ENCODE measurements at places on chromosomes 1 and 21.
A peak's percentile ranks its signal among the peaks of the same experiment; 100 is the strongest.

DNA sequence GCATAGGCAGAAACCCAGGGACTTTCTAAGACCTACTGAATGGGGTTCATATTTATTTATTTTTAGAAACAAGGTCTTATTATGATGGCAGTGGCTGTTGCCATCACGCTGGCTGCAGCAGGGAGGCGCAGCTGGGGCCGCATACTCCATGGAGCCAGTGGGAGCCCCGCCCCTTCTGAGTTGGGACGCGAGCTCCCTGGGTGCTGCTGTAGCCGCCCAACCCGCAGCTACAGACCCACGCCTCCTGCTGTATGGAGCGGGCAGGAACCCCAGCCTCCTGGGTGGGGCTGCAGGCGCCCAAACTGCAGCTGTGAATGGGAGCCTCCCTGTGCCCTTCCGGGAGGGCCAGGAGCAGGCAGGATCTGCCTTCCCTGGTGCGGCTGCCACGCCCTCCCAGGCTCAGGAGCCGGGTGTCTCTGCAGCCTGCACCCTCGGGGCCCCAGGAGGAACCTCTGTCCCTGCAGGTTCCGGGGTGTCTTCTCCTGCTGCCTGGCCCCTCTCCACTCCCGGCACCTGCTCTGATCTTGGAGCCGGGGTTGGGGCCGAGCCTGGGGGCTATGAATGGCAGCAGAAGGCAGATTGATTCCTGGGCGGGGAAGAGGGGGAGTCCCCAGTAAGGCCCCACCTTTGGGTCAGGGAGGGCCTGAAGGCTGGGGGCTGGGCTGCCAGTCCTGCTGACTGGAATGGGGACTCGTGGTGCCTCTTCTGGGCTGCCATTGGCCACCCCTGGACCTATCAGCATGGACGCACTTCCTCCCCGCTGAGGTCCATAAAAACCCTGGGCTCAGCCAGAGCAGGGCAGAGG is 66.5 kb upstream of the LRRN2 start:
- no peak for DNase-seq

DNA sequence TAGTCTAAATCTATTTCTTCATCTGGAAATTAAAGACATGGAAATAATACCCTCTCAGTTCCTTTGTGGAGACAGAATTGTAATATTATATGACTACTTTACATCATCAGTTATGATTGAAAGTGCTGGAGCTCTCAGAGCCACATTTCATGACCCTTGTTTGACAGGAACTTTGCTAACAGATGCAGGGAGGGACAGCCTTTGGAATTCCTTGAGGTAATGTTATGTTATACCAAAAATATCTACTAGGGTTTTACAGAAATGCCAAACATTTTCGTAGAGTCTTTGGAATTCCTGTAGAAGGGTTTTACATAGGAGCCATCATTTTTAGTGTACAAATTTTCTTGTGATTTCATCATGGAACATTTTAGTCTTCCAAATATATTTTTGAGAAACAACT is 57.4 kb upstream of the ADAMTS5 start:
- DNase-seq = peak; percentile 80

DNA sequence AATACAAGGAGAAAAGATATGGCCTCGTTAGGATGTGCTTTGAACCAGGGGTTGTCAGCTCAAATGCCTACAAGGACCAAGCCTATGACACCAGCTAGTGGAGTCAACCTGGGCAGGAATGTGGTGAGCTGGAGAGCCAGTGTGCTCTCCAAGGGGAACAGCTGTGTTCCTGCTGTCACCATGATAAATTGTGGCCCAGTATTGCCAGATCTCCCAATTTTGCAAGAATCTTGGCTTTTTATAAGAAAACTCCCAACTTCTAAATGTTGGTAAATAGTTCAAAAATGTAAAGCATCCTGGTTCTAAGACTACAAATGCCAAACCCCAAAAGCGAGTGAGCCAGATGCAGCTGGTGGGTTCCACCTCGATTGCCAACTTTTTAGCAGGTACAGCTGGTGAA is 391.1 kb downstream of the PLPP3 start:
- peak; percentile 36 for DNase-seq

GRCh38 chr1:182149411-182149965 is 88.0 kb upstream of the ZNF648 start:
- peak; percentile 79 for DNase-seq

DNA sequence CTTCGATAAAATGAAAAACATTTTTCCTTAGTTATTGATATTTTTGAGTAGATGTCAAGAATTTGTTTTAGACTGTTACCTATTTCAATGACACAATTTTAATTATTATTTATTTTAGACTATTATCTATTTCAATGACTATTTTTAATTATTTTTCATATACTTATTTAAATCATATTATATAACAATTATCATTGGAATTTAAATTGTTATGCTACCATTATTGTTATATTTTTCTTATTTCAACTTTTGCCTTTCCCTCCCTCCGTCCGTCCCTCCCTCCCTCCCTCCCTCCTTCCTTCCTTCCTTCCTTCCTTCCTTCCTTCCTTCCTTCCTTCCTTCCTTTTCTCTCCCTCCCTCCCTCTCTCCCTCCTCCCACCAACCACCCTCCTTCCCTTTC is 229.3 kb downstream of the GRIK1 start:
- DNase-seq = no peak

DNA sequence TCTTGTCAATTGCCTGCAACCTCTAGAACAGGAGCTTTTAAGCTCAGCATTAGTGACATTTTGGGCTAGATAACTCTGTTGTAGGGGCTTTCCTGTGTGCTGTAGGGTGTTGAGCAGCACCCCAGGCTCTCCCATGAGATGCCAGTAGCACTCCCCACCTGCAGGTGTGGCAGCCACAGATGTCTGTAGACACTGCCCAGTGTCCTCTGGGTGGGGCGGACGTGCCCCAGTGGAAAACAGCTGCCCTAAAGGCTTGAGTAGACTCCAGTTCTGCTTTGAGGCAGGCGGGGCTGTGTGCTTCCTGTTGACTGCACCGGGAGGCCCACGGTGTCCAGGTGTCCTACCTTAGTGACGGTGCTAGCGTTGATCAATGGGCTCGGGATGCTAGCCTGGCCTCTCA is 16.9 kb upstream of the PWP2 start:
- DNase-seq = no peak

DNA sequence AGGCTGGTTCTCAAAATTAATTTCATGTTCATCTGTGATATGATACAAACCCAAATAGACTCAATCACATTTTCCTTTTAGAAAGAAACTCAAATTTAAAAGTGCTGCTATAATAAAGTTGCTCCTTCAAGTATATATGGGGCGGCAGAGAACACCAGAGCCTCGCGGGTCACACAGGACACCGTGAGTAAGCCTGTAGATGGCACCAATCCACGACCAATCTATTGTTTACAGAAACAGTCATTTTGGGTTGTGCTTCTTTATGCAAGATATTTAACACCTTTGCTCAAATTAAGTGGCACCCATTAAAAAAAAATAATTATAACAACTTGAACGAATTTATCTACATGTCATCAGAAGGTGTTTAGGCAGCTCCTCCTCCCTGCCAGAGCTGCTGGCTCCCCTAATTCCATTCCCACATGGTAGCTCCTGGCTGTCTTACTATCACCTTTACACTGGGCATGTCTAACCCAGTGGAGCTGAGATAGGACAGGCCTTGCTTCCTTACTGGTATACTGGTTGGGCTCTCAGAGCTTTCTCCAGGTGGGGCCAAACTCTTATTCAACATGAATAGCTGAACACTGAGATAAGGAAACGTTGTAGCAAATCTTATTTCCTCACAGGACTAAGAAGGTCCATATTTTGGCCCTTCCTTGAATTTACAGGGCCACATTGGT is 287.0 kb downstream of the SDCCAG8 start:
- no peak for DNase-seq

GRCh38 chr1:117674521-117675400 is 68.9 kb downstream of the TENT5C start:
- DNase-seq = peak; percentile 58

- no peak for DNase-seq
Observed at GRCh38 chr1:27007909-27008582, 4.6 kb downstream of the TENT5B start.

DNA sequence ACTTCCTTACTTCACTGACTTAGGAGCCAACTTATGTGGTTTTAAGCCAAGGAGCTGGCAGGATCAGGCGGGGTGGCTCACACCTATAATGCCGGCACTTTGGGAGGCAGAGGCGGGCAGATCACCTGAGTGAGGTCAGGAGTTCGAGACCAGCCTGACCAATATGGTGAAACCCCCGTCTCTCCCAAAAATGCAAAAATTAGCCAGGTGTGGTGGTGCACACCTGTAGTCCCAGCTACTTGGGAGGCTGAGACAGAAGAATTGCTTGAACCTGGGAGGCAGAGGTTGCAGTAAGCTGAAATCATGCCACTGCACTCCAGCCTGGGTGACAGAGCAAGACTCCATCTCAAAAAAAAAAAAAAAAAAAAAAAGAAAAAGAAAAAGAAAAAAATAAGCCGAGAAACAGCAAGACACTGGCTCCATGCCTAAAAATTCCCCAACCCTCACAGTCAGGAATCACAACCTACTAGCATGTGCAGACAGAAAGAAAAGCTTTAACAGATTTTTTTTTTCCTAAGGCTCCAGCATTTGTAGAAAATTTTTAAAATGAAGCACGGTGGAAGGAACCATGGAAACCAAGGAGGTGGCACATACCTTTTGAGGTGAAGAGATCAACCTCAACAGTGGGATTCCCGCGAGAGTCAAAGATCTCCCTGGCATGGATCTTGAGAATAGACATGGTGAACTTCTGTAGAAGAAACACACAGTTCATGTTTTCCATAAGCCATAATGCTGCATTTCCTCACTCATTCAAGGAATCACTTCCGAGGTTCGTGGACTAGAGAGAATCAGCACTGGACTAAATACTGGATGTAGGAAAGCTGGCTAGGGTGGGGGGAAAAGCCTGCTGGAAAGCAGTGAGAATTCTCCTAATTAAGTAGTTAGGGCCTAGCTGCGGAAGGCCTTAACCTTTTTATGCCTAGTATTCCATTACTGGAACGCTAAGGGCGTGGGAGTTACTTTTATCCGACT is 4.0 kb downstream of the ENO1 start:
- no peak for DNase-seq

DNA sequence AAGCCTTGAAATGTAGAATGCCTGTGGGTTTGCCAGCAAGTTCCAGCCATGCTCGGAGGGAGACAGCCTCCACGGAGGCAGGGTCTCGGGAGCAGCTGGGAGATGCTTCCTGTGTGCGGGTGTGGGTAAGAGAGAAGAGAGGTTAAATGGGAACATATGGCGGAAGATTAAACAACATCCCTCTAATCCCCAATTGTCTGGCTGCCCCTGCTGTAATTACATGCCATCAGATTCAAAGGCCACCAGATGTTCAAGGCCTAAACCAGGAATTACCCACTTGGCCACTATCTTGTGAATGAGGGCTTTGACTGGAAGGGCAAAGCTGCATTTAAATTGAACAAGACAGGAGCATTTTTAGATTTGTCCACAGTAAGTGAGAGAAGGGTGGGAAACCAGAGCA is 81.4 kb upstream of the BACE2 start:
- no peak for DNase-seq

DNA sequence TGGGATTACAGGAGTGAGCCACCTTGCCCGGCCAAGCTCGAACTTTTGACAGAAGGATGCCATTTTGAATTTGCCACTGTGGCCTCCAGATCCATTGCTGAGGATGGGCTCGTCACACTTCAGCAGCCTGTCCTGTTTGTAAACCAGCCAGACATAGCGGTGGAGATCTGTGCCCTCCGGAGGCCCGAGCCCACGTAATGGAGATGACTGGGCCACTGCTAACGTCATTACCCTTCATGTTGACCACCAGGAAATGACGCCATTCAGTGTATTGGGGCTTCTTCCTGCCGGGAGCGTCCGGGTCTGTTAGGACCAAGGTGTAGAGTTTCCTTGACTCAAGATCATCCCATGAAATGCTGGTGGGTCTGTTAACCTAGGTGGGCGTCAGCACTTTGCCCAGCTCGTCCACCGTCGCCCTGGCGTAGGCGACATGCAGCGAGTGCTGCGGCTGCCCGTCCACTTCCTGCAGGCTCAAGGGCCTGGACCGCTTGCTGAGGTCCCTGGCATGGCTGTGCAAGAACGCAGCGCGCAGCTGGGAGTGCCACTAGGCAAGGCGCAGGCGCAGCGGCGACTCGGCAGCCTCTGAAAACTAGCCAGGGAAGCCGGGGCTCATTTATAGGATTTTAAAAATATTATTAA is 40.8 kb downstream of the PTPRC start:
- no peak for DNase-seq

DNA sequence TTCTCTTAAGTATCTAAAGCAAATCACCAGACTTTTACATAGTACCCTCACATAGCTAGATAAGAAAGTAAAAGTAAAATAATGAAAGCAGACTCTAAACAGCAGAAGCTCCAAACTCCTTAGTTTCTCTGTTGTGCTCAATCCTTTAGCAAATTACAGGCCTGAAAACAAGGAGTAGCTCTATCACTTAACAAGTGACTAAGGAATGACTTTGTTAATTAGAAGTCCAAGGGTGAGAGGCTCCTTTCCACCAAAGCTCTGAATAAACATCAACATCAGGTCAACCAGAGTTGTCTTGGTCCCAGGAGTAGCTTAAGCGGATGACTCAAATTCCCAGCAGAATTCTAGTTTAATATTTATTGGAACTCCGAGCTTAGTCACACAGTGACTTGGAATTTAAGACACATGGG is 5.9 kb downstream of the NRIP1 start:
- peak; percentile 82 for DNase-seq

- peak; percentile 81 for DNase-seq
Observed at GRCh38 chr1:115647047-115647446, 5.3 kb downstream of the VANGL1 start.

- DNase-seq = no peak
Observed at GRCh38 chr1:151807131-151807530, 1.9 kb upstream of the LINGO4 start.

- DNase-seq = no peak
Observed at GRCh38 chr1:198449261-198449660, 91.2 kb downstream of the ATP6V1G3 start.

- DNase-seq = peak; percentile 87
Observed at GRCh38 chr1:181113059-181113641, 24.6 kb downstream of the IER5 start.

DNA sequence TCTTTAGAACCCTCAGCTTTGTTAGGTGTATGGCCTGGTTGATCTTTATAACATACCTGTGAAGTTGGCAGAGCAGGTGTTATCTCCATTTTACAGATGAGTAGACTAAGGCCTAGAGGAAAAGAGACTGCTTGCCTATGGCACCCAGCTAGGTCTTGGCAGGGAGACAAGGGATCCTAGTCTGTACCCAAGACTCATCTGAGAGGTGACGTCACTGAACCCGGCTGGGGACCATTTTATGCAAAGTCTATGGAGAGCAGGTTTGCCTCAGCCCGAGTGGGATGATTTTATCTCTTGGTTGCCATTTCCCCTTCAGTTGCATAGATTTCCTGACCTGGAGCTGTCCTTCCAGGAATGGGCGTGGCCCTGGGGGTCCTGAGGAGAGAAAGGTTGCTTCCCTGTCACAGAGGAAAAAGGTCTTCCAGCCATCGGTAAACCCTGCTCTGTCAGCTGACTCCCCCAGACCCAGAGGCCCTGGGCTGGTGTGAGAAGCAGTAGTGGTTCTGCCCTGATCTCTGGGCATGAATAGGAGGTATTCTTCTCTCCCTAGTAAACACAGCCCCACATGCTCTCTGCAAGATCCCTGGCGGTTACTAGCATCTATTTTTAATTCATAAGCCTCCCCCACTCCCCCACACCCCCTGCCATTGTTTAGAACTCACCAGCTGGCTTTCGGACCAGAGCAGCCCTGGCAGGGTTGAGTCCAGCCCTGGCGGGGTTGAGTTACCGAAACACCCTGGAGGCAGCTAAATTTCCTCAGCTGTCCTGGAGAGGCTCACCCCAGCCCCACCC is 19.6 kb downstream of the TMCC2 start:
- DNase-seq = peak; percentile 50

GRCh38 chr1:10048601-10049000 is 15.8 kb downstream of the UBE4B start:
- no peak for DNase-seq

GRCh38 chr1:222031318-222031717 is 289.4 kb upstream of the DUSP10 start:
- DNase-seq = no peak
